CD4-positive, alpha-beta T cell treated with Interleukin-10 for 1 hour (primary cell): ENCODE measurements at places on chromosomes 4 and X.

DNA sequence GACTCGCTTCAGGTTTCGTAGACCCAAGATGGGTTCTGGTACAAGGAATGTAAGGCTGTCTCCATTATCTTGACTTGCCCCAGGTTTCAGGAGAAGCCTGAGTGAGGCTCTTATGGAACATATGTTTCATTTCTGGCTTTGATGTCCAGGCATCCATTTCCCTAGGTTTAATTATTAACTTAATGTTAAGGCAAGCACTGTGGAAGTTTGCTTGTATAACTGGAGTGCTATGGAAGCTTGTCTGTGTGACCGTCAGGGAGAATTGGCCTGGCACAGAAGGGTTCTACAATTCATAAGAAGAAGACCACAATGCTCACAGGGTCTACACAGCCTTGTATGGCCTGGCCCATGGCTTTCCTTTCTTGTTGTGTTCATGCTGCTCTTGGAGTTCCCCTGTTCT, 47.2 kb upstream of the PPP1R2C start:
- DNase-seq = no peak

DNA sequence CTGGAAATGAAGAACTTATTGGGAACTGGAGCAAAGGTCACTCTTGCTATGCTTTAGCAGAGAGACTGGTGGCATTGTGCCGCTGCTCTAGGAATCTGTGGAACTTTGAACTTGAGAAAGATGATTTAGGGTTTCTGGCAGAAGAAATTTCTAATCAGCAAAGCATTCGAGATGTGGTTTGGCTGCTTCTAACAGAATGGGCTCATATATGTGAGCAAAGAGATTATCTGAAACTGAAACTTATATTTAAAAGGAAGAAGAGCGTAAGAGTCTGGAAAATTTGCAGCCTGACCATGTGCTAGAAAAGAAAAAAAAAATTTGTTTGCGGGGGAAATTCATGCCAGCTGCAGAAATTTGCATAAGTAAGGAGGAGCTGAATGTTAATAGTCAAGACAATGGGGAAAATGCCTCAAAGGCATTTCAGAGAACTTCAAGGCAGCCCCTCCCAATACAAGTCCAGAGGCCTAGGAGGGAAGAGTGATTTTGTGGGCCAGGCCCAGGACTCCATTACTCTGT, 35.9 kb upstream of the PAPSS1 start:
- DNase-seq = no peak

GRCh38 chrX:101370888-101371504, 15.0 kb downstream of the BTK start:
- no peak for DNase-seq

GRCh38 chr4:72205831-72206230, 174.0 kb downstream of the NPFFR2 start:
- no peak for DNase-seq

DNA sequence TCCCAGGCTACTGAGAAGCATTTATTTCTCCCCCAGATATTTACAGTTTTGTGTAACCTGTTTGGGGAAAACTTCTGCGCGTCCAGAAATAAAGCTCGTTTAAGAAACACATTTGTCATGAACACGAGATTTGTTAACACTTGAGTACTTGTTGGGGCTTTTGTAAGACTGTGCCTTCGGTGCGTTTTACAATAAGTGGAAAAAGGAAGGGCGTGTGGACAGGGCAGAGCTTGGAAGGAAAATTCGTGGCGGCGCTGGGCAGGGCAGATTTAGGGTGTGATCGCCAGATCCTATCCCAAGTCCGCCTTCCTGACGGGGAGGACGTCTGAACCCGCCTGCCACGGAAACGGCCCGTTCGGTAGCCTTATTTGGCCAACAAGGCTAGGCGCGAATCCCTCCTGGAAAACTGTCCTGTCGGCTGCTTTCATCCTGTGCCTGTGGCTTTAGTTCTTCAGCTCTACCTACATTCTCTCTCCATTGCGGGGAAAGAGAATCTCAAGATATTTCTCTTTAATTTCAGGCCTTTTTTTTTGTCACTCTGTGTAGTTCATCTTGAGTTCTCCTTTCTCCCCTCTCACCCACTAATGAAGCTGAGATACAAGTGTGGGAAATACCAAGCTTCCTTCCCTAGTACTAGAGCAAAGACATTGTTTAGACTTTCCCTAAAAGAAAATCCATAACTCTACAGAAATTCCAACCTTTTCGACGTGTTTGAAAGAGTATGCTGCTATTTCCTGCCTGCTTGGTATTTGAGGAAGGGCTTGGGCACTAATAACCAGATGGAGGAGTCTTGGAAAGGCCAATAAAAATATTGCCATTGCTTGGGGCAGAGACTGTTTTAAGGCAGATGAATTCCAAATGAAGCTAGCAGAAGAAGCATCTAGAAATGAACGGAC, 982 bp downstream of the PDLIM5 start:
- no peak for DNase-seq

- no peak for DNase-seq
Observed at GRCh38 chrX:107744868-107745267, 30.7 kb downstream of the TSC22D3 start.

DNA sequence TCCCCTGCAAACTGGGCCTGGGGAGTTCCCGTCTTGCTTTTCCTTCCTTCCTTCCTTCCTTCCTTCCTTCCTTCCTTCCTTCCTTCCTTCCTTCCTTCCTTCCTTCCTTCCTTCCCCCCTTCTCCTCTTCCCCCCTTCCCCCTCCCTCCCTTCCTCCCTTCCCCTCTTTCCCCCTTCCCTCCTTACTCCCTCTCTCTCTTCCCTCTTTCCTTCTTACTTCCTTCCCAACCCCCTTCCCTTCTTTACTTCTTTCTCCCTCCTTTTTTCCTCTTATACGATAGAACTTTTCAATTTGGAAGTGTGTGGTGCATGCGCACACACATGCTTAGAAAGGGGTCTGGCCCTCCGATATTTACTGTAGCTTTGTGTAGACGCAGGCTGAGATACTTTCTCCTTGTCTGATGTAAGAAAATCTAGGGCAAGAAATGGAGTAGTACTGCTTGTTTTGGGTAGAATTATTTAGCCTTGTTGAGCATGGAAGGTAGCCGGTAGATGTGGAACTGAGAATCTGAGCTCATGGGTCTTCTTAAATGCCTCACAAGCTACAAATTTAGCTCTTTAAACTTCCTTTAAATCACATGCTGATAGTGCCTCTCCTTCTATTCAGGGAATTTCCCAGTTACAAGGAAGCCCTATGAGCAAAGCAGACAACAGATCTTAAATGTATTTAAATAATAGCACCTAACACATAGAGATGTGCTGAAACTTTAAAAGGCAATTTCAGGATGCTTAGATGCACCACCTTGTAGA, 189.6 kb downstream of the GPAT3 start:
- no peak for DNase-seq

- no peak for DNase-seq
Observed at GRCh38 chr4:122479935-122480416, 23.5 kb upstream of the IL2 start.

DNA sequence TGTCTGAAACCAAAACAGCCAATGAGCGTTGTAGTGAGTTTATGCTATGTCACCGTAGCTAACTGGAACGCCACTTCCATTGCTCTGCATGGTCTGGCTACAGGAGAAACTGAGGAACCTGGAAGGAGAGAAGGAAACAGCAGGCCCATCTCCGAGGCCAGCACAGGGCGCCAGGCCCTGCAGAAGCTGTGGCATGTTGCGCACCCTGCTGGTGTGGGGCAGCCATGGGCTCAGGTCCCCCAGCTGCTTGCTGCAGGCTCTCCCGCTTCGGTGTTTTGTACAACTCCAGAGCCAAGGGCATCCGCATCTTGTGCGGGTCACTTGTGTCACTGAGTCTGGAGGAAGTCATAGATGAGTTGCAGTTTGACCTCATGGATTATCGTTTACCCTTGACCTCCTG, 89.2 kb downstream of the AFAP1 start:
- DNase-seq = no peak

- no peak for DNase-seq
Observed at GRCh38 chr4:6273661-6273990, 4.0 kb downstream of the WFS1 start.
